ENCODE measurements at places on chromosomes 5 and 9.

DNA sequence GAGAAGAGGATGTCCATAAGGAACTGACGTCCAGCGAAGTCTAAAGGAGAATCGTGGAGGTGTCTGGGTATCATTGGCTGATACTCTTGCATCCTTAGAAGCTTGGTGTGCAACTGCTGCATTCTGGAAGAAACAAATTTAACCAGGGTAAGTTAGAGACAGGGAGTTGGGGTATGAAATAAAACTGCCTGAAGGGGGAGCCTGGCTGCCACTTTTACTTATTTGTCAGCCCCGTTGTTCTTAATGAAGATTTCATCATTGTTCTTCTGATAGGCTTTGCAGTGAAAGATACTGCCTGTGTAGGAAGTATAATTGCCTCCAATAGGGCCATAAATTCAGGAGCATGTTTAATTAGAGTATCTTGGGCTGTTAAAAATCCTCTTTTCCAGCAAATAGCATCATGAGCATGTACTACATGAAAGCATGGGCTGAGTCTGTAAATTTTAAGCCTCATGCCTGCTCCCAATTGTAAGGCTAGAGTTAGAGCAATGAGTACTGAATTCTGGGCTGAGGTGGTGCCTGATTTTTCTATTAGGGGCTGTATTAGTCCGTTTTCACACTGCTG lies 1264.5 kb upstream of the ACO1 start:
- DNase-seq = no peak
- H3K27ac ChIP-seq = no peak overlapping the region
- no peak overlapping the region for H3K4me3 ChIP-seq
- H3K27me3 ChIP-seq = no peaks in the 10 kb centered on the region
- no peaks in the 10 kb centered on the region for H3K4me1 ChIP-seq
- H3K36me3 ChIP-seq = no peaks in the 10 kb centered on the region

- H3K27me3 ChIP-seq = no peaks in the 10 kb centered on the region
- H3K36me3 ChIP-seq = no peaks in the 10 kb centered on the region
- peak overlapping the region; percentile 61 for H3K4me3 ChIP-seq
Measured at GRCh38 chr5:65924366-65925043, 1.9 kb upstream of the ERBIN start.

DNA sequence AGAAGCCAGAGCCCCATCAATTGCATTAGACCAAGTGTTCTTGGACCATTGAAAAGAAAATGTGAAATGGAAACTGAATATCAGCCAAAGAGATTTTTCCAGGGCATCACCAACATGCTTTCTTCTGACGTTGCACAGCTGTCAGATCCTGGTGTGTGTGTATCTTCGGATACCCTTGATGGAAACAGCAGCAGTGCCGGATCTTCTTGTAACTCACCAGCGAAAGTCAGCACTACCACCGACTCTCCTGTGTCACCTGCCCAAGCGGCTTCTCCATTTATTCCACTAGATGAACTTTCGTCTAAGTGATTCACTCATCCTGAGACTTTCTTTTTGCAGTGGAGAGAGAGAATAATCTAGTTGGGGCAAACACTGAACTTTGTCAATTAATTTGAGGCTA lies 75.7 kb downstream of the PIP5K1B start:
- DNase-seq = no peak
- H3K36me3 ChIP-seq = no peaks in the 10 kb centered on the region
- no peaks in the 10 kb centered on the region for H3K4me1 ChIP-seq
- peak overlapping the region; percentile 91 for H3K27ac ChIP-seq
- H3K27me3 ChIP-seq = no peaks in the 10 kb centered on the region

DNA sequence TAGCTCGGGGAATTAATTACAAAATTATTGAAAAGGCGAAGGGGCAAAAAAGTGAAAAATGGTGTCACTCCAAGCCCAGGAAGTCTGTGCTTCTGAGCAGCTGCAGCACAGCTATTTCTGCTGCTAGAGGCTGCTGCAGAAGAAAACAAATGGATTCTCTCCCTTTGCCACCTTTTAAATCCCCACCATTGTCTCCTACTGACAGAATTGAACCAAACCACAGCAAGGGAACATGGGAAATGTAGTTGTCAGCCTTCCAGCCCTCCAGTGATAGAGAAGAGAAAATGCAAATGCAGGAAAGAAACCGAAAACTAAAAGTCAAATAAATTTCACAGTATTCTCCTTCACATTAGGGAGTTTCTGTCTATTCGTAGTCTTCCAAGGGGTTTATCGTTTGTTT lies 33.4 kb upstream of the CDC42SE2 start:
- H3K4me1 ChIP-seq = no peaks in the 10 kb centered on the region
- no peak overlapping the region for H3K27ac ChIP-seq
- H3K4me3 ChIP-seq = no peak overlapping the region
- no peak for DNase-seq
- no peaks in the 10 kb centered on the region for H3K36me3 ChIP-seq

- H3K4me3 ChIP-seq = no peak overlapping the region
- H3K36me3 ChIP-seq = no peaks in the 10 kb centered on the region
- no peak for DNase-seq
- no peak overlapping the region for H3K27ac ChIP-seq
Measured at GRCh38 chr5:15533129-15533893, 33.3 kb downstream of the FBXL7 start.

DNA sequence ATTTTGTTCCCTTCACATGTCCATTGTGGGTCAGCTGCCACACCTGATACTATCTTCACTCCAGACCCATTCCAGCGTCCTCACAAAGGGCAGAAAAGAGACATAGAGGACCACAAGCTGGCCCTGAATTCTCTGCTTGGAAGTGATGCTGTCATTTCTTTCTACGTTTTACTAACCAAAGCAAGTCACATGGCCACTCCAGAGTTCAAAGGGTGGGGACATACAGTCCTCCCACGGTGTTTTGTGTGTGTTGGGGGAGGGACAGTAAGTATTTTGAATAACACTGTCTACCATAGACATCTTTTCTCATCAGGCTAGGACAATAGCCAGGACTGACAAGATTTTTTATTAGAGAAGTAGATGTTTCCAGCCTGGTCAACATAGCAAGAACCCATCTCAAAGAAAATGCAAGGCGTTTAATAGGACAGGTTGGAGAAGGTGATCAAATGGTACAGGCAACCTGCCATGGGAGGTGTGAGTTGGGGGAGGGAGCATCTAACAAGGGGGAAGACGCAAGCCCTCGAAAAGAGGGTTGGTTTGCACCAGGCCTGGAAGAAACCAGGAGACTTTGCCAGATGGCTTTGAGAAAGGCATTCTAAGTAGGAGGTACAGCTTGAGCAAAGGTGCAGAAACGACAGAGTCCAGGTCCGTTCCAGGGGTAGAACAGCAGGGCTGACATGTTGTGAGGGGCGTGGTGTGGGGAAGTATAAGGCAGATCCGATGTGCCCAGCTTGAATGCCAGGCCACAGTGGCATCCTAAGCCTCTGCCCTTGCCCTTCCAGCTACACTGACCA lies 11.3 kb upstream of the GLIPR2 start:
- H3K27ac ChIP-seq = no peak overlapping the region
- H3K4me1 ChIP-seq = peaks cover 14% of the 10 kb centered on the region
- no peak overlapping the region for H3K4me3 ChIP-seq
- DNase-seq = no peak

- H3K27me3 ChIP-seq = no peaks in the 10 kb centered on the region
- H3K4me3 ChIP-seq = no peak overlapping the region
- peaks cover 68% of the 10 kb centered on the region for H3K36me3 ChIP-seq
- no peaks in the 10 kb centered on the region for H3K4me1 ChIP-seq
- H3K27ac ChIP-seq = no peak overlapping the region
Measured at GRCh38 chr9:15469862-15470261, 40.9 kb downstream of the PSIP1 start.

GRCh38 chr5:106380736-106381135 lies 1290.0 kb downstream of the EFNA5 start:
- no peak overlapping the region for H3K4me3 ChIP-seq
- no peaks in the 10 kb centered on the region for H3K36me3 ChIP-seq
- no peak overlapping the region for H3K27ac ChIP-seq
- no peak for DNase-seq
- no peaks in the 10 kb centered on the region for H3K27me3 ChIP-seq

- H3K36me3 ChIP-seq = no peaks in the 10 kb centered on the region
- no peak overlapping the region for H3K27ac ChIP-seq
- DNase-seq = no peak
- no peak overlapping the region for H3K4me3 ChIP-seq
Measured at GRCh38 chr9:133167096-133167730, 3.5 kb upstream of the GBGT1 start.

- no peak overlapping the region for H3K4me3 ChIP-seq
- no peak overlapping the region for H3K27ac ChIP-seq
- no peak for DNase-seq
- H3K36me3 ChIP-seq = no peaks in the 10 kb centered on the region
- H3K4me1 ChIP-seq = no peaks in the 10 kb centered on the region
- H3K27me3 ChIP-seq = no peaks in the 10 kb centered on the region
Measured at GRCh38 chr5:176761755-176762154, 48.6 kb upstream of the UNC5A start.

GRCh38 chr9:90301277-90301653 lies 341.4 kb downstream of the DIRAS2 start:
- H3K27me3 ChIP-seq = no peaks in the 10 kb centered on the region
- no peak overlapping the region for H3K27ac ChIP-seq
- no peak overlapping the region for H3K4me3 ChIP-seq
- H3K4me1 ChIP-seq = no peaks in the 10 kb centered on the region
- no peak for DNase-seq

DNA sequence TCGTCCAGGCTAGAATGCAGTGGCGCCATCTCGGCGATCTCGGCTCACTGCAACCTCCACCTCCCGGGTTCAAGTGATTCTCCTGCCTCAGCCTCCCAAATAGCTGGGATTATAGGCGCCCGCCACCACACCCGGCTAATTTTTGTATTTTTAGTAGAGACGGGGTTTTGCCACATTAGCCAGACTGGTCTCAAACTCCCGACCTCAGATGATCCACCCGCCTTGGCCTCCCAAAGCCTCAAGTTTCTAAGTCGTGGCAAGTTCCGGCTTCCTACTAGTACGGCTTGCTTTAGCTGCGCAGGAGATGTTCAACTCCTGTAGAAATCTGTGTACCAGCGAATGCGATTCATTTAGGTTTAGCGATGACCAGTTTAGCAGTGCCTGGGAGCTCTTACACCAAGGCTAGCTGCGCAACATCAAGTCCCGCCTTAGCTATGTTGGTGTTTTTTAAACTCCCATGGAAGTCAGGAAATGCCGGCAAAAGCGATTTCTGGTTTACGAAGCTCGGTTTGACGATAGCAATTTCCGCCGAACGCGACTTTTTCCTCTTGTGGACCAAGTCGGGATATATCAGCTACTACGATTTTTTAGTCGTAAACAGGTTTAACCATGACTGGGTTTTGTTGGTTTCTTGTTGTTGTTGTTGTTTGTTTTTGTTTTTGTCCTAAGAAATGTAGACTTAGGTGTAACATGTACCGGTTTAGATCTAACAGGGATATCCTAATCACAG lies 46.4 kb downstream of the ANXA2R start:
- peak overlapping the region; percentile 70 for H3K4me3 ChIP-seq
- H3K4me1 ChIP-seq = peaks cover 17% of the 10 kb centered on the region
- no peaks in the 10 kb centered on the region for H3K36me3 ChIP-seq
- no peaks in the 10 kb centered on the region for H3K27me3 ChIP-seq

DNA sequence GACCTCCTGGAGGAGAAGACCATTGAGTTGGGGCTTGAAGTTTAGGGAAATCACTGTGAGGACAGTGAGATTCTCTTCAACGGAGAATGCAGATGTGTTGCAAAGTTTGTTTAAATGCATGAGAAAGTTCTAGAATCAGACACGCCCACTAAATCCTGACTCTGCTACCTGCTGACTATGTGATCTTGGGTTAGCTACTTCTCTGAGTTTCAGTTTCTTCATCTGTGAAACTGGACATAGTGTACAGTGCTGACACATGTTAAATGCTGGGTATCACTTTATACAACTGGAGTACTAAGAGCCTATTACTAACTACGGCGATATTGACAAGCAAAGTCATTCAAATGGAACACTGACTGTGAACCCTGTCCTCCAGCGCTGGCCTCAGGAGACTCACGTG lies 255.5 kb downstream of the HSPA4 start:
- H3K27me3 ChIP-seq = no peaks in the 10 kb centered on the region
- H3K27ac ChIP-seq = no peak overlapping the region
- no peak overlapping the region for H3K4me3 ChIP-seq
- H3K4me1 ChIP-seq = no peaks in the 10 kb centered on the region
- no peaks in the 10 kb centered on the region for H3K36me3 ChIP-seq

GRCh38 chr9:72038408-72038807 lies 22.0 kb downstream of the C9orf57 start:
- no peaks in the 10 kb centered on the region for H3K4me1 ChIP-seq
- no peak overlapping the region for H3K4me3 ChIP-seq
- no peak overlapping the region for H3K27ac ChIP-seq
- no peaks in the 10 kb centered on the region for H3K27me3 ChIP-seq

DNA sequence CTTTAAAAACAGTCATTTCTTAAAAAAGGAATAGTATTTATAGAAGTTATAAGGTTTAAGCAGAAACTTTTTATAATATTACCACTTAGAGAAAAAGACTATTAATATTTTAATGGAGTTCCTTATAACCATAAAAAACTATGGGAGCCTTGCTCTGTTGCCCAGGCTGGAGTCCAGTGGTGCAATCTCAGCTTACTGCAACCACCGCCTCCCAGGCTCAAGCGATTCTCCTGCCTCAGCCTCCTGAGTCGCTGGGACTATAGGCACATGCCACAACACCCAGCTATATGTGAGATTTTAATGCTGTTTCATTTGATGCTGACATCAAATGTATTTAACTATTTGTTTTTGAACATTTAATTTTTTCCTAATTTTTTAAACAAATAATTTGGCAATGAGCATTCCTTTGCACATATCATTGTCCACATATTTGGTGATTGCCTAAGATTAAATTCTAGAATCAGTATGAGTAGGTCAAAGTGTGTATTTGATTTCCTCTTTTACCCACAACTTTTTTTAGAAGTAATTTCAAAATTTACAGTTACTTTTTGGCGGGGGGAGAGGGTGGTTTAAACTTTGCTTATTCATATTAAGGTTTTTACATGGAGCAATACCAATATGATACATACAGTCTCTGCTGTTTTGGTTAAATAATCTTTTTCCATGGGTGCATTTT lies 235.5 kb downstream of the ARHGEF28 start:
- H3K27me3 ChIP-seq = no peaks in the 10 kb centered on the region
- no peak overlapping the region for H3K4me3 ChIP-seq
- DNase-seq = no peak
- no peaks in the 10 kb centered on the region for H3K36me3 ChIP-seq
- H3K4me1 ChIP-seq = no peaks in the 10 kb centered on the region

DNA sequence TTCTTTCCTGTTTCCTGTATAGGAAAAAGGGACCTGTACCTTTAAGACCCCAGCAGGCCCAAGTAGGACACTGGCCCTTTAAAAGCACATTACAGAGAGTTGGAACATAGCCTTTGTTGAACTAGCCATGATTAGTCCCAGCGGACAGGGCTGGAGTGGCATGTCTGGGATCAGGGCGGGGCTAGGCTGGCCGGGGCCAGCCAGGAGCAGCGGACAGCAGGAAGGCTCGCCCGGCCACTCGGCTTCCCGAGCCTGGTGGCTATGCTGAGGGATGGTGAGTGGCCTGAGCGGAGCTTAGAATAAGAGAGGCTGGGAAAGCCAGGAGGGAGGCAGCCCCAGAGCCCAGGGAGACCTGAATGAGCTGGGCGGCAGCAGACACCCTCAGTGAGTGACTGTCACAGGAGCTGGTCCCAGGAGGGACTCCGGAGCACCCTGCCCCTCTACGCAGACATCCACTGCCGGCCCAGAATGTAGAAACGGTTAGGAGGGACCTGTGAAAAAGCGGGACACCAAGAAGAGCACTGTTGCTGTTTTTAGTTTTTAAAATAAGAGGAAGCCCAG lies 92.1 kb downstream of the DAB2IP start:
- H3K4me3 ChIP-seq = no peak overlapping the region
- no peaks in the 10 kb centered on the region for H3K27me3 ChIP-seq
- H3K36me3 ChIP-seq = no peaks in the 10 kb centered on the region
